ENCODE measurements at places on chromosomes 1 and 21.

DNA sequence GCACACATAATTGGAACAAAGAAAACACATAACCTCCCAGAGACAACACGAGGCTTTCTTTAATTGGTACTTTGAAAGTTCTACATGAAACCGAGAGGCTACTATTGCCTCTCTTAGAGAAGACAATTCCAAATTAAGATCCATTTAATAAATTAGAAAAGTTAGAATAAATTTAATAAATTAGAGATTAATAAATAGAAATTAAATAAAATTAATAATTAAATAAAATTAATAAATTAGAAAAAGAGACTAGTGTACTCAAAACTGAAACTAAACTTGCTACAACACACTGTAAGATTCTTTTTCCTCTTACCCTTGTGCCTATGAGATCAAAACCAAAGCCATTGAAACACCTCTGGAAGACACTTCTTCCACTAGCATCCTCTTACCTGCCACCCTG, 199.0 kb downstream of the URB2 start:
- DNase-seq = no peak

- DNase-seq = no peak
These were observed 61.5 kb upstream of the SELENON start for GRCh38 chr1:25738499-25738898.

DNA sequence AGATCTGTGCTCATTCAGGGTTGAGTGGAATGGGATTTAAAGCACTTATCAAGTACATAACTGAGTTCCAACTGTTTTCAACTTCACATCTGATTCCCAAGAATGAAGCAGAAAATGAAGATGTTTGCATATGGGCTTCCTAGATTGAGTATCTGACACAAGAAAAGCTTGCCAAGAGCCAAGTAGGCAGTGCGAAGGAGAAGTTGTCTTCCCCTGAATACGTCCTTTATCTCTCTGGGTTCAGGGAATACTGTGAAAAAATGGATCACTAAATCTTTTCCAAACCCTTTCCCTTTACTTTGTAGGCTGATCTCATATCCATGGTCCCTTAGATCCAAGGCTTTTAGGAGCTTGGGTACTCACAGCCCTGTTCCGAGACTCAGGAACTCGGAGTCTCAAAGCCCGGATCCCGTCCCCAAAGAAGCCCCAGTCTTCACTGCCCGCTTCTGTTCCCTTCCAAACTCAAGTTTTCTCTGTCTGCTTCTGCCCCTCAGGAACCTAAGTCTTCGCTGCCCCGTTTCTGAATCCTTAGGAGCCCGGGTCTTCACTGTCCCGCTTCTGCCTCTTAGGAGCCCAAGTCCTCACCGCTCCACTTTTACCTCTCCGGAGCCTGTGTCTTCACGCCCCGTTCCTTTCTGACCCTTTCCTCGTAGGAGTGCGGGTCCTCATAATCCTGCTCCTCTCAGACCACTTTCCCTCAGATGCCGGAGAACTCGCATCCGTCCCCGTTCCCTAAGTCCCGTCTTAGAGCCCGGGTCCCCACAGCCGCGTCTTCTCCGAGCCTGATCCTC, 616 bp downstream of the TAF12 start:
- no peak for DNase-seq

GRCh38 chr1:67053535-67053784, 488 bp downstream of the SLC35D1 start:
- DNase-seq = no peak

- no peak for DNase-seq
These were observed 1.1 kb upstream of the LMO4 start for GRCh38 chr1:87327376-87328271.

- no peak for DNase-seq
These were observed 450.2 kb downstream of the LMO4 start for GRCh38 chr1:87778896-87779295.

- DNase-seq = peak; percentile 9
These were observed 30.3 kb downstream of the UBR4 start for GRCh38 chr1:19179597-19180264.

DNA sequence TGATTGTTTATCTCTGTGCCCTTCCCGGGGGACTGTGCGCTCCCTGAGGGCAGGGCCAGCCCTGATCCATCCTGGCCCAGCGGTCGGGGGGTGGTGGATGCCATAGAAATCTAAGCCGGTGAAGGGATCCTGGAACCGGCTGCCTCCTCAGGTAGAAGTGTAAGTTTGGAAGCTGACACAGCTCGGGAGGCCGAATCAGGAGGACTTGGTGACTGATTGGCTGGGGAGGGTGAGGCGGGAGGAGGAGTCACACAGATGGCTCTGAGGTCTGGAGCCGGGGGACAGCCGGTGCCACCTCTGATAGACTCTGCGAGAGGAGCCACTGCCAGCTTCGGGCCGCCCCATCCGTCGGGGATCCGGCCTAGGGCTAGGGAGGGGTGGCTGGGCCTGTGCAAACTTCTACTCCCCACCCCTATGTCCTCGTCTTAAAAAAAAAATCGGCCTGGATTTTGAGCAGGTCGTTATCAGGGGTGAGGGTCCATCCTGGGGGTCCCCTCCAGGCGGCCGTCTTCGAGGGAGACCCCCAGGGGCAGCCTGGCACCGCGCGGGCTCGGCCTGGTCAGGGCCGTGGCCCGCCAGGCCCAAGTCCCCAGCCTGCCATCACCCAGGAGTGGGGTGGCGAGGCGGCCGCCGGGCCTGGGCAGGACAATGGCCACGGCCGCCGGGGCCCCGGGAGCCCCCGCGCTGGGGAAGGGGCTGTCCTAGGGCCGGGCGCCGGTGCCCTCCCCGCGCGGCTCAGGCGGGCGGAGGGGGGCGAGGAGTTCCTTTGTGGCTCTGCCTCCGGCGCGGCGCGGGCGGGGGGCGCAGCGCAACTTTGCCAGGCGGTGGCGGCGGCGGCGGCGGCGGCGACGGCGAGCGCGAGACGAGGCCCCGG, 708 bp upstream of the ZNF362 start:
- peak; percentile 29 for DNase-seq

GRCh38 chr1:111032295-111032897, 68.7 kb upstream of the LRIF1 start:
- DNase-seq = peak; percentile 55
